Peyer's patch (tissue), 4 donors: ENCODE measurements at places on chromosomes 7 and 10. TPM values are rescaled to one million over a fixed set of nuclear protein-coding genes. Genes with fewer than 3 reads are reported as not detected.
A peak's percentile ranks its signal among the peaks of the same experiment; 100 is the strongest.

DNA sequence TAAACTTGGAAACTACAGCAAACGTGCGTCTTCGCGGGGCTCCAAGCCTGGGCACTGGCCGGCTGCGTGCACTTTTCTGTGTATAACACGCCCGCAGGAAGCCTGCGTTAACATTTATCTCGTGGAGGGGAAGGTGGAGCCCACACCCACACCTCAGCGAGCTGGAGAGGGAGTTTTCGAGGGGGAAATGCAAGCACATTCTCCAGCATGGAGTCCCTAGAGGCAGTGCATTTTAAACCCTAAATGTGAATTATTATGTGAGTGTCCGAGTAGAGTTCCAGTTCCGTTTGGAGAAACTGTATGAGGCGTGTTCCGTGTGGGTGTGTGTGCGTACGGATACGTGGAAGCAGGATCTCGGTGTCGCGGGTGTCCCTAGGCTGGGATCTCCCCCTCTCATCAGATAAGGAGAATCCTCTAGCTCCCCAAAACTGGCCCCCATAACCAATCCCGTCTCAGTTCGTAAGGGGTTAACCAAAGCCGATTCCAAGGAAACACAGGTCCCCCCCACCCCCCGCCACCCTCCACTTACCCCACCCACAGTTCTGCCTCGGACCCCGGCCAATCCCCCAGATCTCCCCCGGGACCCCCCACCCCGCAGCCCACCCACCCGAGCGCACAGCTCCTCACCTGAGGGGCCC lies 403 bp downstream of the CDK6 start:
- DNase-seq = no peak

DNA sequence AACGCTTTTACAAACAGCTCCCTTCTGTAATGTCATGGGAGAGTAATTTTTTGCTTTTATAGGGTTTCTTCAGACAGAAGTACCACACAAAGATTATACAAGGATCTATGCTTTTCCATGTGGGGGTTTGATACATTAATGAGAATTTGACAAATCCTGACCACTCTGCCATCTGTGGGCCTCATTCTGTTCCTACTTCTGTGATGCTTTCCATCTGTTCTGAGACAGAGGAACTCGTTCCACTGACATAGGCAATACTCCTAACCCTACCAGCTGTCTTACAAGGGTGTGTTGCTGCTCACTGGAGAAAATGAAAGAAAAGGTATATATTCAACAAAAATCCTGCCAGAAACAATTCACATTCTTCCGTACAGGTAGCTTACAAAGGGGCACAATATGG lies 59.4 kb upstream of the NAMPT start:
- no peak for DNase-seq

DNA sequence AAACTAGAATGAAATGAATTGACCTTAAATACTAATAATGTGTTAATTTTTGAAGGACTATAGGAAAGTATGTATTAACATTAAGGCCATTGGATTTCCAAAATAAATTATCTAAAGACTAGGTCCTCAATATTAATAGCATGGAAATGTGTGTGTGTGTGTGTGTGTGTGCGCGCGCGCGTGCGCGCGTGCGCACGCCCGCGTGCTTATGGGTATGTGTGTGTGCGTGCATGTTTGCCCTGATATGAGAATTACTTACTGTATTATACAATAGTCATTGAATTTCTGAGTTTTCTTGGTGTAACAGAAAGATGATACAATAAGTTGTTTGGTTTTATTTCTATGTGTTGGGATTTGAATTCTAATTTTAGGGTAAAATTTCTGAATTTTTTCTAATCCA lies 205.9 kb downstream of the BICC1 start:
- DNase-seq = no peak

GRCh38 chr7:76330673-76331072 lies 28.1 kb downstream of the YWHAG start:
- DNase-seq = no peak

The RNF32 gene
- total RNA-seq = not detected

DNA sequence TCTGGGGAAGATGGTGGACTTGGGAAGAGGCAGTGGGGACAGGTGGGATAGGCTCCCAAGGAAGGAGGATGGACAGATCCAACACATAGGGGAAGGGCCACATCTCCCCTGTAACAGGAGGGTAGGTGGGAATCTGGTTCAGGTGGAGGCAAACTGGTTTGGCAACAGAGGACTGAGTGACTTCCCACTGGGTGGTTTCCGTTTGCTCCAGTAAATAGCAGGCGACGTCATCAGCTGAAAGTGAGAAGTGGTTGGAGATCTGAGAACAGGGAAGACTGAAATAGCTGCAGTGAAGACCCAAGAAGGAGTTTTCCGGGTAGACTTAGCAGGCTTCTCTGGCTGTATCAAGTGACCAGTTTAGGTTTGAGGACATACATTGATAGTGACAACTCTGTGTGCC lies 504.4 kb downstream of the GALNT17 start:
- no peak for DNase-seq

GRCh38 chr7:137480401-137480800 lies 136.9 kb upstream of the PTN start:
- no peak for DNase-seq

GRCh38 chr7:116966601-116967000 lies 13.3 kb downstream of the ST7 start:
- DNase-seq = no peak

DNA sequence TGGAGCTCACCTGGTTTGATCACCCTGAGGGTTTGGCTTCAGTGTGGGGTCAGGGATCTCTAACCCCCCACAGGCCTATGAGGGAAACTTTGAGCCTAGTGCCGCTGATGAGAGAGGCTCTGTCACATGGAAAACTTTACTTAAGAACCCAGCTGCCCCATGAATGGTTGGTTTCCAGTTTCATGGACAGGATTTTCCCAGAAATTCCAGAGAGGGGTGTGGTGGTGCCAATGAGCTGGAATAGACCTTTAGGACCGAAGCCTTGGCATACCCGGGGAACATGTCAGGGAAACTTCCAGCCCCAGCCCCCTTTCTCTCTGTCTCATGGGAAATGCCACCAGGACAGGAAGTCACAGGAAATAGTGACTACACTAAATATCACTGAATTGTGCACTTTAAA lies 36.9 kb downstream of the AKR1B1 start:
- DNase-seq = no peak

DNA sequence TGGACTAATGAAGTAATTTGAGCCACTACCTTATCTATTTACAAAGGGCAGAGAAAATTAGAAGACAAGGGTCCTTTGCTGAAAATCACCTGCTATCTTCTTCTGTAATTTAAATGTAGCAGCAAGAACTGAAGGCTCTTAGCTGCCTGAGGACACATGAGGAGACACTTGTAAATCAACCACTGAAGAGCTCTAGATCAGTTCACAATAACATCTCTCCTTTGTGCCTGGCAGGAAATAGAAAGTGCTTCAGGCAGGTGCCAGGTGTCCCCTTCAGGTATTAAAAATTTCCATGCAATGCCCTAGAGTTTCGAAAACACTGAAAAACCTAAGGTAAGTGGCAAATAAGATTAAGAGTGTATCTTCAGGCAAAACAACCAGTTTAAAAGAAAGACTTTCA lies 474.6 kb downstream of the GRM8 start:
- no peak for DNase-seq

- DNase-seq = no peak
Measured at GRCh38 chr7:46163246-46163645, 242.2 kb upstream of the IGFBP3 start.

DNA sequence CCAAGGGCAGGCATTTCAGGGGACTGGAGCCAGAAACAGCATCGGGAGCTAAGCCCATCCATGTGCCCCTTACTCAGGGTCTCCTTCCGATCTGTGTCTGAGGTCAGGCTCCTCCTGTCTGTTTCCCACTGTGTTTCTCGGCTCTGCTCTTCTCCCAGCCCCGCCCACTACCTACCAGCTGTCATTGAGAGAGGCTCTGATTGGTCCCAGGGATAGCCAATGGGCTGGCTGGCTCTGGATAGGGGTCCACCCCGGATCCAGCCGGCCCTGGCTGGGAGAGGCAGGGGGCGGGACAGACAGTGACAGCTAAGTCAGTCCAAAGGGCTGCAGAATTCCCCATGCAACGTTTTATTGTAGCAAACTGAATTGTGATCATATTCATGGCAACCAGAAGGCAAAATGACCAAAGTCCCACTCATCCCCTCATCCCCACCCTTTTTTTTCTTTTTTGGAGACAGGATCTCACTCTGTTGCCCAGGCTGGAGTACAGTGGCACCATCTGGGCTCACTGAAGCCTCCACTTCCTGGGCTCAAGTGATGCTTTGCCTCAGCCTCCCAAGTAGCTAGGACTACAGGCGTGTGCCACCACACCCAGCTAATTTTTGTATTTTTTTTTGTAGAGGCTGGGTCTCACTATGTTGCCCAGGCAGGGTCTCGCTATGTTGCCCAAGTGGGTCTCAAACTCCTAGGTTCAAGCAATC lies 76.3 kb downstream of the CLIP2 start:
- peak; percentile 23 for DNase-seq

- no peak for DNase-seq
Measured at GRCh38 chr7:127765150-127765549, 113.2 kb downstream of the SND1 start.

- DNase-seq = no peak
Measured at GRCh38 chr10:48509974-48510692, 94.7 kb downstream of the ARHGAP22 start.

DNA sequence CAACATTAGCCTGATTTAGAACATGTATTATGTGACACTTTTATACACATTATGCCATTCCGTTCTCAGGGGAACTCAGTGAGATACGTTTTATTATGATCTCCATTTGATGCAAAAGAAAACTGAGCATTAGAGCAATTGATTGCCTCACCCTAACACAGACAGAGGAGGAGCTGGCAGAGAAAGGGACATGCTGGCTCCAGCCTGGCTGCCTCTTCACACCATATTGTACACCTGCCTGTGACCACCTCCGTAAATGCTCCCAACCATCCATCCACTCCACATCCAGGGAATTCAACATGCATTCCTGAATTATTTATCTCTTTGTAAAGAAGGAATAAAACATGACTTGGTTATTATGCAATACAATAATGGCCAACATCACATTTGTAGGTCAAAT lies 195.0 kb upstream of the STK17A start:
- DNase-seq = no peak

DNA sequence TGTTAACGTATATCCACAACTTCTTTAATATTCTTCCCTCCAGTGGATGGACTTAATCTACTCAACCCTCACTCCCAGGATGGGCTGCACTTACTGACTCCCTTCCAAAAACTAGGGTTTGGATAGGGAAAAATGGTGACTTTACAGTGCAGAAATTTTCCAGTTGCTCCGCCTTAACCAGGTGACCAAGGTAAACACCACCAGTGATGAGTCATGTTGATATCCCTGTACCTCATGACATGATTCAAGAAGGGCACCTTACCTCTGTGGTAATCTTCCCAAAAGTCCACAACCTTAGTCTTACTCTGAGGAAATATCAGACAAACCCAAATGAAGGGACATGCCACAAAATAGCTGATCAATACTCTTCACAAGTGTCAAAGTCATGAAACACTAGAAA lies 3.5 kb upstream of the GSTK1 start:
- no peak for DNase-seq

GRCh38 chr10:53827261-53827660 lies 973.8 kb downstream of the PCDH15 start:
- DNase-seq = no peak

- DNase-seq = no peak
Measured at GRCh38 chr10:92640107-92640506, 47.2 kb downstream of the KIF11 start.

- DNase-seq = no peak
Measured at GRCh38 chr7:99837649-99838361, 10.0 kb downstream of the CYP3A43 start.

DNA sequence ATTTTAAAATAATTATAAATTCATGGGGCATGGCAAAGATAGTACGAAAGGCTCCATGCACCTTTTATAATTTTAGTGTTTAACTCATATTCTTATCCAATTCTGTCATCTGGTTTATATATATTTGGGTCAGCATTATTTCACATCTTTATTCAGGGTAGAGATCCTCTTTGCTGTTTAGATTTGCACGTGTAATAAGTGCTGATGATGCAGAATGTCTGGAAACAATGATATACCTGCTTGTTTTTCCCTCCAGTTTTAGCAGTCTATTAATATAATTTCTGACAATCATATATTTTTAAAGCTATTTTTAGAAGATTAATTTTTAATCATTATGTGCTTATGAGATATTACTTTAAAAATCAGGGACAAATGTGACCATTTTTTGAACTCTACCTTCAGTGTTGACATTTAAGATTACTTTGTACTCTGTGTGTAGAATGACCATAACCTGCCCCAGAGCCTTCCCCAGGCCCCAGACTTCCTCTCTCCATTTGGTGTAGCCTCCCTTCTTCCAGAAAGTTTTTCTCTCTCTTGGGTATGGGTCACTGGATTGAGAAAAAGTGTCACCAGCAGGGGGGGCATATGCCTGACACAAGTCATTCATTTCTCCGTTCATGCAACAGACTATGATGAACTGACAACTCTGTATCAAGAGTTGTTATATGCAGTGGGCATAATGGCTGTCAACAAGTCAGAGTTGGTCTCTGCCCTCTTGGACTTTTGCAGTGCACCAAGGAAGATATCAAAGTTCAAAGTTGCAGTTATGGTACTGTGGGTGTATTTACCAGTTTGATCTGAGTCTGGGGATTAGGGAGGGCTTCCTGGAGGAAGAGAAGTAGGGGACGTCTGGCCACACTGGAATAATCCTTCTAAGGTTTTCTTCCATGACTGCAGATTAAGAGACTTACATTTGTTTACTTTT lies 192.6 kb upstream of the CCDC6 start:
- no peak for DNase-seq

DNA sequence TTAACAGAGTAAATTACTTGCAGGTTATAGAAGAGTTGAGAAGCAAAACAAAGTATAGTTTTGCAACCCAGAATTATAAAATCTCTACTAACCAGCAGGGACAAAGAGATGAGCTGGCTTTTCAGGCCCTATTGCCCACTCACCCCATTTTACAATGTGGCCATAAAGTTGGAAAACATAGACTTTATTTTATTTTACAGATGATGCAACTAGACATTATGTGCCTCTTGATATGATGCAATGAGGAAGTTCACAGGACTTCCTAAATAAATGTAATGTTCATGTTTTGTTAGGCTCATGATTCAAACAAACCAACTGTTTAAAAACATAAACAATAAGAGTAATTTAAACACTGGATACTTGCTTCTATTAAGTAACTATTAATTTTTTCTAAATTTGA lies 141.1 kb upstream of the WNT16 start:
- DNase-seq = no peak

DNA sequence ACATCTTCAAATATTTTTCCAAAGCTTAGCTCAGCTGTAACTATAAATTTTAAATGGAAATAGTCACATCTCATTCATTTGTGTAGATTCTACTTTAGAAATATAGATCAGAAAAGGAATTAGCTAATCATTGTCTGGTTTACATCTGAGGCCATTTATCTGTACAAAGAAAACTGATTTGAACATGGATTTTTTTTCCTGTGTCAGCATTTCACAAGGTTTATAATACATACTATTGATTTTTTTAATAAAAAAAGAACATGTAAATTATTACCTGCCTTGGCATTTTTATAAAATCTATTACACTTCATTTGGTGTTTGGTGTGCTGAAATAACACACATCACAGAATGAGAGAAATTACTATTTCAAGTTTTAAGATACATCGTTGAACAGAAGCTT lies 3.5 kb upstream of the GPR37 start:
- no peak for DNase-seq
